ENCODE measurements at places on chromosomes 5 and 9. TPM values are rescaled to one million over a fixed set of nuclear protein-coding genes. Genes with fewer than 3 reads are reported as not detected.

CDH12 gene
- 1.1 TPM for total RNA-seq

SLC36A2 gene
- total RNA-seq = 0.16 TPM

CCL21 gene
- total RNA-seq = 12.0 TPM

RNF180 gene
- total RNA-seq = 16.2 TPM

TSSK1B gene
- 0.33 TPM for total RNA-seq

LECT2 gene
- total RNA-seq = not detected

SOHLH1 gene
- not detected for total RNA-seq

SLC23A1 gene
- 1.0 TPM for total RNA-seq

DNA sequence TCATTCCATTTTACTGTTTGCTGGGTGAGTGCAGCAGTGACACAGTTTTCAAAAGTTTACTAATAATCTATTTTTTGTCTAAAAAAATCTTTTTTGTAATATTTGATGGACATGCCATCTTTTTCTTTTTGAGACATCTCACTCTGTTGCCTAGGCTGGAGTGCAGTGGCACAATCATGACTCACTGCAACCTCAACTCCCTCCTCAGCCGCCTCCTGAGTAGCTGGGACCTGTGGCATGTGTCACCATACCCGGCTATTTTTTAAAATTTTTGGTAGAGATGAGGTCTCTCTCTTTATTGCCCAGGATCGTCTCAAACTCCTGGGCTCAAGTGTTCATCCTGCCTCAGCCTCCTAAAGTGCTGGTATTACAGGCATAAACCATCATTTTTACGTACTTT is 86.0 kb downstream of the KDM4C start:
- no peak for DNase-seq

DNA sequence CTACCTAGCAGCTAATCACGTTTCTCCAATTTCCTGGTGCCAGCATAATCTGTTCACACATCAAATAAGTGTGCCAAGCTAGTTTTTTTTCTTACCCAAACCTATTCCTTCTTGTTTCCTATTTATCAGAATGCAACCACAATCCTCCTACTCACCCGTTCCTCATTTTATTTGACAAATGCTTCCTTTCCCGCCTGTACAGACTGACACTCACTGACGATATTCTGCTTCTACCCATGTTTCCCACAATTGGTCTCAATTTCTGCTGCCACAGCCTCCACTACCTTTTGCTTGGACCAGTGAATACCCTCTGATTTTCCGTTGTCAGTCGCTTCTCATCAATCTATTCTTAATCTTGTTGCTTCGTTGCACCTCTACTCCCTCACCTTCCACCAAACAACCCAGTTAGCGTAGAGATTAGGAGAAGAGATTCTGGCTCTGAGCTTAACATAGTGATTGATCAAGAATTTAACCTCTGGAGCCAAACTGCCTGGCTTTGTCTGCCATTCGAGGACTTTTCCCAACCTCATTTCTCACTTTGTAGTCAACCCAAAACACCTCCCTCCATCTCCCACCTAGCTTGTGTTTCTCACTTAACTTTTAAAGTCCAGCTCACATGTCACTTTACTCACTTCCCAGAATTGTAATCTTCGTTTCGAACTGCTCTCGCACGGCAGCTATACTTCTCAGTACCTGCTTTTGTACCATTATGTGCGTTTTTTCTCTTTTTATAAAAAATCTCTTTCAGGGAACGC is 729 bp upstream of the TMEM38B start:
- no peak for DNase-seq

DNA sequence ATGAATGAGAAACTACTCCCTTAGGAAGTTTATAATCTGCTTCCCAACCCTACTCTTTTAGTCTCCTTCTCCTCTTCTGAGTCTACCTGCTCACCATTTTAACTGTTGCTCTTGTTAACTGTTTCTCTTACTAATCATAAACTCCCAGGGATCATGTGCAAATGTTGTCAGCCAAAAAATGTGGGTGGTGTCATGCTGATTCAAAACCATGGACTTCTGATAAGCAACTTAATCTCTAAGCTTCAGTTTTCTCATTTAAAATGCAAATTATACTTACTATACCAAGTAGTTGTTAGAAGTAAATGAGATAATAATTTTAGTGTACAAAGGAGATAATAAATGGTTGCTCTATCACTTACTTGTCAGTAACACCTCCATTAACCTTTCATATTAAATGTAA is 45.9 kb upstream of the TLX3 start:
- DNase-seq = no peak

DNA sequence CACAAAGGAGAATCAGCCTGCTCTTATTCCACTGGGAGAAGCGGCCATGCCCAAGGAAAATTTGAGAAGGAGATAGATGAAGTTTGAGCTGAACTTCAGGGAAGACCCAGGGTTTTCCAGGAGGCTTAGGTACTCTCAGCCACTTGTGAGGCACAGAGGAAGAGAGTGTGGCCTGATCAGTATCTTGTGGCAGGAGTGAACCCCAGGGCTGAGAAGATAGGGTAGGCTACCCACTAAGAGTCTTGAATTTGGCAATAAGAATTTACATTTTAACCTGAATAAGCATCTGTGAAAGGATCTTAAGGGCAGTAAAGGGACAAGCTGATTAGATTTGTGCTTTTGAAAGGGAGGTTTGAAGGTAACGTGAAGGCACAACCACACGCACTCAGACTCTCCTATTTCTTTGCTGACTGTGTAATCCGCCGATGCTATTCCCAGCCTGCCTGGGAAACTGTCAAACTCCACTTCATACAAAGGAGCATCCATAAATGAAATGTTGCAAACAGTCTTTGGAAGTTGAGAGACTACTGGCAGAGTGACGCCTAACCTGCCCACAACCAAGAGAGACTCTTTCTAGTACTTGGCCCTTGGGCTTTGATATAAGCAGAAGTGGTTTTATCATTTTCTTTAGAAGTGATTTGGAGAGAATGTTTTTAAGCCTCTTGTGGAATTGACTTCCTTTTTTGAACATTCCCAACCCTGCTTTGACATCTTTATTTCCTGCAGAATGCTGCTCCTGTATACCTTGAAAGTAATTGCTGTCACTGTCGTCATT is 108.2 kb upstream of the VCAN start:
- DNase-seq = no peak

GRCh38 chr9:110105107-110105506 is 102.9 kb downstream of the C9orf152 start:
- DNase-seq = no peak

- DNase-seq = no peak
Observed at GRCh38 chr9:9556865-9557803, 1055.7 kb downstream of the PTPRD start.

- DNase-seq = no peak
Observed at GRCh38 chr9:100354121-100354800, 1.5 kb upstream of the TEX10 start.

All from breast epithelium (tissue), 4 donors.